ENCODE measurements at places on chromosomes 12 and 14.

- DNase-seq, result no peak
Observed at GRCh38 chr12:207804-208203, 6.2 kb downstream of the SLC6A12 start.

DNA sequence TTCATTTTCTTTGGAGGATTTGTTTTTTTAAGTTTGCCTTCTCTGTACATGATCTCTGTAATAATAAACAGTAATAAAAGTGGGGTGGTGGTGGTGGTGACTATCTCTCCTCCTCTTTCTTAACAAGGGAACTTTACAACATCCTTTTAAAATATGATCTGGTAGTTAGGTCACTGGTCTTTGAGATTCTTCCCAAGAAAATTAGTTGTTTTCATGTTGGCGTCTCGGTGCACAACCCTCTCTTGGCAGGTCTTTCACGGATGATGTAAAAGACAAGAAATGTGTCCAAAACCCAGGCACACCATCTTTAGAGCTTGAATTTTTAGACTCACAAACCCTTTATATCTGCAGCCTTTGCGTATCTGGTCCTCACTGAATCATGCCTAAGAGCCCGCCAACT, 488.5 kb upstream of the TBX3 start:
- no peak for DNase-seq

DNA sequence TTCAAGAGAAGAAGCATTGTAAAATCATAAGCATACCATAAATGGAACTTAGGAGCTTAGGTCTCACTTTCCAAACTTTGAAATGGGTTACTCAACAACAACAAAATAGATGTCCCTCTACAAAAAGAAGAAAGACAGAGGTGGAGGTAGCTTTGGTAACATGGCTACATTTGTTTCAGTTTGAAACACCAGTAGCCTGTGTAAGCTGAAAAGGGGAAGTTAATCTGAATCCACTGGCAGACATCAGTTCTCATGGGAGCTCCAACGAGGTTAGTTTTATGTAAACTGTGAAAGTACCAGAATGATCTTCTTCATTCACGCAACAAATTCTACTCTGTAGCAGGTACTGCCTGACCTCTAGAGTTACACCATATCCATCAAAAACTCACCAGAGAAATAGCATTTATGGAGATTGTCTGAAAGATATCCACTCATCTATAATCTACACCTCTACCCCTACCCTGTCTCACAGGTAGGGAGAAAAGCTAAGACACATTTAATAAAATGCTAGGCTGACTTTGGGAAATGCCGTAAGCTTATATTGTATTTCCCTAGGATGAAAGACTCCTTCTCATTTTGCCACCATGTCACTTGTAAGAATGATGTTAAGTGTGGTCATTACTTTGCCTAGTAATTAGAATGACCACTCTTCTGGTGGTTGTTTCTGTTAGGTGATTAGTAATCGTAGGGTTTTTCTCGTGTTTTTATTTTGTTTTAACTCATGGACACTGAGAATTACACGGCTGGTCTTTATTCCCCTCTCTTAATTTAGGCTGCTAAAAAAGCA, 224.1 kb downstream of the ASCL1 start:
- DNase-seq, result no peak

- DNase-seq, result no peak
Observed at GRCh38 chr12:109893261-109893995, 6.6 kb upstream of the TCHP start.

GRCh38 chr12:21894792-21895595, 46.2 kb downstream of the ABCC9 start:
- no peak for DNase-seq
